ENCODE measurements at places on chromosomes 1 and 21. TPM values are rescaled to one million over a fixed set of nuclear protein-coding genes. Genes with fewer than 3 reads are reported as not detected.
A peak's percentile ranks its signal among the peaks of the same experiment; 100 is the strongest.

DNA sequence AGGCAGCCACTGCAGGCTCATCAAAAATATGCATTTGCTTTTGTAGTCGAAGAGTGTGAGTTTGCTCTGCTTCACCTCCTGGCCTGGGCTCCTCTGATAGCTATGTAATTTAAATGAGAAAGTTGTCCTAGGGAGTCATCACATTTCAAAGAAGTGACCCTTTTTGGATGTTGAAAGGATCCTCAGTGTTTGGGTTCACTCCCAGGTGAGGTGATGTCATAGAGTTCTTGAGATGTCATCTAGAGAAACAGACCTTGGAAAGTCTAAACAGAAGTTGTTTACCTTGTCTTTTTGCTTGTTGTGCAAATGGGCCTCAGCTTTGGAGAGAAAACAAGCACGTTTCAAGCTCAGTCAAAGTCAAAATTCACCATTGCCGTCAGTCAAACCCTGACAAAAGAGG is 92.0 kb upstream of the BARHL2 start:
- no peaks in the 10 kb centered on the region for H3K36me3 ChIP-seq
- H3K4me1 ChIP-seq = no peaks in the 10 kb centered on the region
- no peak for DNase-seq
- H3K27ac ChIP-seq = no peak overlapping the region
- no peak overlapping the region for H3K4me3 ChIP-seq

- no peaks in the 10 kb centered on the region for H3K27me3 ChIP-seq
- H3K36me3 ChIP-seq = no peaks in the 10 kb centered on the region
- H3K27ac ChIP-seq = no peak overlapping the region
- no peak overlapping the region for H3K4me3 ChIP-seq
- no peak for DNase-seq
Observed at GRCh38 chr1:117061986-117062415, 1.9 kb downstream of the TTF2 start.

DNA sequence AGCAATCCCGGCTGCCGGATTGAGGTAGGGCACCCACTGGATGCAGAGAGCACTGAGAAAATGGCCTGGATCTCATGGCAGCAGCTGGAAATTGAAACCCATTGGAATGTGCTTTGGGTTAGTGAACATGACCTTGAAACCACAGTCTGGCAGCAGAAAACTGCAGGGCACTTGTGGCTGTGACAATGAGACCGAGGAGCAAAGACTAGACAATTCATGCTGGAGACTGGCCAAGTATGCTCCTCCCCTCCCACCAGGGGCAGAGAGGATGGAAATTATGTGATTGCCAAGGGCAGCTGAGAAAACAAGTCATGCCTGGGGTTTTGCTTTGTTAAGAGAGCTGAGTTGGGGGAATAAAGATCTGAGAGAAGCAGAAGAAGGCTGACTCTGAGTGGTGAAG is 60.7 kb downstream of the ZNF697 start:
- no peak for DNase-seq
- H3K4me1 ChIP-seq = no peaks in the 10 kb centered on the region
- H3K36me3 ChIP-seq = no peaks in the 10 kb centered on the region
- no peak overlapping the region for H3K4me3 ChIP-seq
- no peaks in the 10 kb centered on the region for H3K27me3 ChIP-seq
- no peak overlapping the region for H3K27ac ChIP-seq

- H3K36me3 ChIP-seq = no peaks in the 10 kb centered on the region
- no peaks in the 10 kb centered on the region for H3K4me1 ChIP-seq
- DNase-seq = no peak
- H3K4me3 ChIP-seq = no peak overlapping the region
- H3K27me3 ChIP-seq = no peaks in the 10 kb centered on the region
Observed at GRCh38 chr1:221302357-221302756, 423.1 kb downstream of the HLX start.

DNA sequence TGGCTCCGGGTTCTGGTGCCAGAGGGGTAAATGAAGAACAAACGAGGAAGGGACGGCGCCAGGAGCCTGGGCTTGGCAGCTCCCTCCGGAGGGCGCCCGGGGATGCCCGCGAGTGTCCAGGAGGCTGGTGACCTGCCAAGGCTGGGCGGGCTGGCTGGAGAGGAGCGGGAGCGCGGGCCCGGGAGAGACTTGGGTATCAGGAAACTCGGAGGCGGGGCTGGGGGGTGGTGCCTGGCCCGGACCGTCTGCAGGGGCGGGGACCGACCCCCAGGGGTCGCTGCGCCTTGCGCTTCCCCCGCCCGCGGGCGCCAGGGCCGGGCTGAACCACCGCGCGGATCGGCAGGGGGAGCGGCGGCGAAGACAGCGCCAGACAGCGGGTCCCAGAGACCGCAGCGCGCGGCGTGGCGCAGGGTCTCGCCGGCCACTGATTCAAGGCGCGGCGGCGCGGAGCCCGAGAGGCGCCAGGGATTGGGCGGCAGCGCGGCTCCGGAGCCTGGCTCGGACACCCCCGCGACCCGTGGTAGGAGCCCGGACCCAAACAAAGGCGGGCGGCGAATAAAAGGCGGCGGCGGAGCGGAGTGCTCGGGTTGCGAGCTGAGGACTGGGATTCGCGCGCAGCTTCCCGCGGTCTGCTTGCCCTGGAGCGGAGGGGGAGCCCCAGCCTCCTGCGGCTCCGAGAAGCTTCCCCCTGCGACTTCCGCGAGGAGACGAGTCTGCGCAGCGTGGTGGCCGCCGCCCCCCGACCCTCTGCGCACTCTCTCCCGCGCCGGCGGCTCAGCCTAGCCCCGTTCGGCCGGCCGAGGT is at the start of gene DISP3:
Gene DISP3, plus strand, starts transcription at position 585 of the 804 bp plus-strand sequence. CDS start 21,838 bp downstream, outside the sequence.
- H3K36me3 ChIP-seq = no peaks in the 10 kb centered on the region
- H3K4me3 ChIP-seq = peak within 1 kb of the TSS; percentile 52
- DNase-seq = peak; percentile 58
- H3K4me1 ChIP-seq = peaks cover 10% of the 10 kb centered on the region
- peaks cover 6% of the 10 kb centered on the region for H3K27me3 ChIP-seq
- H3K27ac ChIP-seq = no peak within 1 kb of the TSS

DNA sequence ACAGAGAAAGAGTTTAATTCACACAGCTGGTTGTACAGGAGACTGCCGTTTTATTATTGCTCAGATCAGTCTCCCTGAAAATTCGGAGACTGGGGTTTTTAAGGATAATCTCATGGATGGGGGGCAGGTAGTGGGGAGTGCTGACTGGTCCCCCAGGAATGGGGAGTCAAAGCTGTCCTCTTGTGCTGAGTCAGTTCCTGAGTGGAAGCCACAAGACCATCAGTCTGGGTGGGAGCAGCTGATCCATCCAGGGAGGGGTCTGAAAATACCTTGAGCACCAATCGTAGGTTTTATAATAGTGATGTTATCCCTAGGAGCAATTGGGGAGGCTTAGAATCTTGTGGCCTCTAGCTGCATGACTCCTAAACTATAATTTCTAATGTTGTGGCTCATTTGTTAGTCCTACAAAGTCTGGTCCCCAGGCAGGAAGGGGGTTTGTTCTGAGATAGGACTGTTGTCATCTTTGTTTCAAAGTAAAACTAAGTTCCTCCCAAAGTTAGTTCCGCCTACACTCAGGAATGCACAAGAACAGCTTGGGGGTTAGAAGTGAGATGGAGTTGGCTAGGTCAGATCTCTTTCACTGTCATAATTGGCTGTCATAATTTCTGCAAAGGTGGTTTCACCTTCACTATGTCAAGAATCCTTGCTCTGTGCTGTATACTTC is 50.3 kb downstream of the TRAF5 start:
- no peak overlapping the region for H3K27ac ChIP-seq
- H3K4me1 ChIP-seq = peaks cover 3% of the 10 kb centered on the region
- no peak overlapping the region for H3K4me3 ChIP-seq
- peaks cover 17% of the 10 kb centered on the region for H3K36me3 ChIP-seq

The PCSK9 gene
- not detected for total RNA-seq

Data from CD4-positive, alpha-beta memory T cell (primary cell).